ENCODE measurements at places on chromosomes 11 and 22.

- no peak for DNase-seq
Measured at GRCh38 chr11:40140560-40140959, 1318.9 kb downstream of the LRRC4C start.

DNA sequence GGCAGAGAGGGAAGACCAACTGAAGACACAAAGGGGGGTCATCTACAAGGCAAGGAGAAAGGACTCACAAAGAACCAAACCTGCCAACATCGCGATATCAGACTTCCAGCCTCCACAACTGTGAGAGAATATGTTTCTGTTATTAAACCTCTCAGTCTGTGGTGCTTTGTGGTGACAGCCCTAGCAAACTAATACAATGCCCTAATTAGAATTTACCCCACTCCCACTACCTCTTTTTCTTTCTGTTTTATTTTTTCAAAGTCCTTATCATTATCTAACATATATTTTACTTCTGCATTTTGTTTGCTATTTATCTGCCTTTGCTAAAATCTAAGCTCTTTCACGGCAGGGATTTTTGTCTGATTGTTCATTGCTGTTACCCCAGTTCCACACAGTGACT, 2.5 kb upstream of the OR52D1 start:
- no peak for DNase-seq

- DNase-seq = no peak
Measured at GRCh38 chr22:38866024-38866398, 6.0 kb downstream of the CBX6 start.

DNA sequence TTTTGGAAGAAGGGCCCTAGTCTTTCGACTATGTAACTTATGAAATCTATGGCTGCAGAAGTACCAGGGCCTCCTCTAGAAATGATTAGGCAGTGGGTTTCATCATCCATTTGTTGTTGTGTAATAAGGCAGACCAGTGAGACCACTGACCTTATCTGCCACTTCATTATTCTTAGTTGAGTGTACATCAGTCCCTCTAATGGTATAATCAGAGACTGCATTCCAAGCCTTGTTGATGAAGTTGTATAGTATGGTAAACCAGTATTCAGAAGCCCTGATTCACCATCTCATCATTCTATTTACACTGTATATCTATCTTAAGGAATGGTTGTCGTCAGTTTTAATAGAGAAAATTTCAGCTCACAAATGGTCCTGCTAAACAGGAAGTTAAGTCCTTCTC, 32.2 kb upstream of the GRIA4 start:
- DNase-seq = no peak

DNA sequence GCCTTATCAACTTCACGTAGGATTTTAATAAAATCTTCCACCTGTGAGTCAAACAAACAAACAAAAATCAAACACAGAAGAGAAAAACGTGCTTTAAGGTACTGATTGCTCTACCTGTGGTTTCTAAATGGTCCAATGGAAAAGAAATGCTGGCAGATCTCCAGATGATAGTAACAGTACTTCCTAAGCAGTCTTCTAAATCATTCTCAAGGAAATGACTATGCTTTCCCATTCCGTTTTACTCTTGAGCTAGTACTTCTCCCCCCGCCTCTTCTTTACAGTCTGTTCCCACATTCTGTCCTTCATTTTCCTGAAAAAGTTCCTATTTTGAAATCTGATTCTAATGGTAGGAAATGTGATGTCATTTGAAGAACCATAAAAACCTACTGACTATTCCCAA, 25.4 kb downstream of the SAAL1 start:
- no peak for DNase-seq

GRCh38 chr22:44394246-44395117, 81.7 kb upstream of the SHISAL1 start:
- no peak for DNase-seq

DNA sequence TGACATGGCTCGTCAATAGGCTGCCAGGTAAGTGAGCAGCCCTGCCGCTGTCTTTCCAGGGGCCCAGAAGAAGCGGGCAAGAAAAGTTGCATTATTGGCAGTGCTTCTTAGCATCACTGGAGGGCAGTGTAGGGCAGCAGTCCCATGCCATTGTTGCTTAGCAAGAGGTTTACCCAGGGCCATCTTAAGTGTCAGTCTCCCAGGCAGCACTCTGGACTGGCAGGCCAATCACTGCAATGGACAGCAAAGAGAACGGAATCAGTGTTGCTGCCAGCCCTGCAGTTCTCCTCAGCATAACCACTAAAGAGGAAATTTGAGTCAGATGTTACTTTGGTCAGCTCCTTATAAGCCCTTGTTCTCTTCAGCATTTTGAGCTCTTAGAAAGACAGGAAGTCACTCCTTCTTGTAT, 13.4 kb upstream of the GRK2 start:
- no peak for DNase-seq

DNA sequence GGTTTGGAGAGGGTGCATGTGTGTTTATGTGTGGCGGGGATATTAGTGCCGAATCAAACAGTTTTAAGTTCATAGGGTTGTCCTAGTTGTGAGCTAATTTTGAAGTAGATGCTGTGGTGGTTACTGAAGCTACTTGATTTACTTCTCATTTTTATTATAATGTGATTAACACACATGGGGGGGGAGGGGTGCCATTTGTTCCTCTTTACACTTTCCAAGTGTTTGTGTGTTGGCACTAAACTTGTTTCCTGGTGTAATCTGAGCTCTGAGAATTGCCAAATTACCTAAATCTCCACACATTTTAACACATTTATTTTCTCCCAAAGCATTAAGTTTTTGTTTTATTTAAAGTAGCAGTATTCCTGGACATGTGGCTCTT, 60.1 kb downstream of the ZNRF3 start:
- no peak for DNase-seq

- DNase-seq = no peak
Measured at GRCh38 chr11:70158201-70158600, 44.9 kb upstream of the FADD start.

GRCh38 chr11:34929794-34930763, 13.7 kb downstream of the PDHX start:
- no peak for DNase-seq

GRCh38 chr11:439315-440064, 2.3 kb downstream of the ANO9 start:
- DNase-seq = no peak

GRCh38 chr11:119680541-119681360, 48.2 kb downstream of the NECTIN1 start:
- DNase-seq = no peak

DNA sequence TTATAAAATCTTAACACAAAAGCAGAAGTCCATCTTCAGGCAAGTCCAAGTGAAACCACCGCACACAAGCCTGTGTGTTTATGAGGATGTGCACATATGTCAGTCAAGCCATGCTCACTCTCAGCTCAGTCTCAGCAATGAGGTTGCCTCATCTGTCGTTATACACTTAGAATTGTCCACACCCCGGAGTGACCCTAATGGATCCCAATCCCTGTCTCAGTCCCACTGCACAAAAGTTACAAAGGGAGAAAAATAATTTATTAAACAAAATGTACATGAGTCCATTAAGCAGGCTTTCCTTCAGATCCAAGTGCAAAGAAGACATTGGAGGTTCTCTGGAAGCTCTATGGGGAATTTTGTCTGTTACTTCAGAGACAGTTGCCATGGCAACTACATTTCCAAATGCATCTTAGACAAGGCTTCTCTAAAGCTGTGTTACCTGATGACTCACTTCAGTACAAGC, 24.4 kb downstream of the OR8B12 start:
- DNase-seq = no peak

DNA sequence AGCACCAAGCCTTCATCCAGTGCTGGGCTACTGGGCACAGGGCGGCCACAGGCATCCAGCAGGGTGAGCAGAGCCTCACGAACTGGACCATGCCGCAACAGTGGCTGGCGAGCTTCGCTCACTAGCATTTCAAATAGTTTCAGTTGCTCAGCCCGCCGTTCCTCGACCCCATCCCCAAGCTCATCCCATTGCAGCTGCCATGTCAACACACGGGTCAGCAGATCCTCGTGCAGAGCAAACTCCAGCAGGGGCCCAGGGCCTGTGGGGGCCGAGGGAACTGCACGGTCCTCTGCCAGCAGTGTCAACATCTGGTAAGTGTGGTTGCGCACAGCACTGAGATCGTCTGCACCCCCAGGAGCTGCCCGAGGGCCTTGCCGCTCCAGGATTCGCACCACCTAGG, 10.6 kb downstream of the FHIP1B start:
- DNase-seq = no peak

GRCh38 chr11:74570266-74571061, 21.9 kb upstream of the POLD3 start:
- peak; percentile 67 for DNase-seq

DNA sequence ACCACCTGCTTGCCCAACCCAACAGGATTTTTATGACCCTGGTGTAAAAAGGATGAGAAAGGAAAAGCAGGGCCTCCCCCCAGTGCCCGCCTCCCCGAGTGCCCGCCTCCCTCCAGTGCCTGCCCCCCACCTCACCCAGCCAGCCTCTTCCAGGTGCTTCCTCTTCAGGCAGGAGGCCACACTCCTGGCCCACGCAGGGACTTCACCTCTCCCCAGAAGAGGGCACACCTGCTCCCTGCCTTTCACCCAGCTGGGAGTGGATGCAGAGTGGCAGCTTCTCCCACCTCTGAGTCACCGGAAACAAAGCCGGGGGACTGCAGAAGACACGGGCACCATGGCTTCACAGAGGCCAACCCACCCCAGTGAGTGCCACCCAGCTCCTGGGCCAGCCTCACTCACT, 16.1 kb downstream of the CPT1A start:
- DNase-seq = no peak

DNA sequence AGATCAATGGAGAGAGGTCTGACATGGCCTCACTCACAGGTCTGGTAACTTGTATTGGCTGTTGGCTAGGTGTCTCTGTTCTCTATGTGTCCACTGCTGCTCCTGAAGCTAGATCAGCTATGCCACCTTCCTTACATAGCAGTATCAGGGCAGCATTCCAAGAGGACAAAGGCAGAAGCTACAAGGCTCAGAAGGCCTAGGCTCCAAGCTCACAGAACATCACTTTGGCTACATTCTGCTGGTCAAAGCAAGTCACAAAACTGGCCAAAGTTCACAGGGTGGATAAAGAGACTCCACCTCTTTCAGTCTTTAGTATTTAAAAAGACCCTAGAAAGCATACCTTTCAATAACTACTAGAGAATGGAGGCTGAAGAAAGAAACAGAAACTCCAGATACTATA, 4.1 kb downstream of the SLC5A12 start:
- no peak for DNase-seq

DNA sequence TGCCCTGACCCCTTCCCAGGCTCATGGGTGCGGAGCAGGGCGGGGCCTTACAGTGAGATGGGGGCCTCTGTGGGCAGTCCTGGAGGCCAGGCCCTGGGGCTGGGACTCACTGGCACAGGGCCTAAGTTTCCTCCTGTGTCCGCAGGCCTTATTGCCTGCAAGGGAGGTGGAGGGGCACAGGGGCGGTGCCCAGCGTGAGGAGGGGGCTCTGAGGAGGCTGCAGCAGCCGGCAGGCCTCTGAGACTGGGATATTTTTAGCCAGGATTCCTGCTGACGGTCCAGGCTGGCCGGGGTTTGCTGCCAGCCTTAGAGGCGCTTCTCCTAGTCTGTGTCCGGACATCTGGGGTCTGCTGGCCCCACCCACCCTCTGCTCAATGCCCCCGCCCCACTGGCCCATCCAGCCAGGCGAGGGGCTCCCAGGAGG, 5.7 kb upstream of the RTN4R start:
- no peak for DNase-seq

GRCh38 chr11:19281041-19281440, 40.3 kb upstream of the E2F8 start:
- peak; percentile 31 for DNase-seq

GRCh38 chr11:132941024-132941646, 591.2 kb downstream of the OPCML start:
- DNase-seq = peak; percentile 34

DNA sequence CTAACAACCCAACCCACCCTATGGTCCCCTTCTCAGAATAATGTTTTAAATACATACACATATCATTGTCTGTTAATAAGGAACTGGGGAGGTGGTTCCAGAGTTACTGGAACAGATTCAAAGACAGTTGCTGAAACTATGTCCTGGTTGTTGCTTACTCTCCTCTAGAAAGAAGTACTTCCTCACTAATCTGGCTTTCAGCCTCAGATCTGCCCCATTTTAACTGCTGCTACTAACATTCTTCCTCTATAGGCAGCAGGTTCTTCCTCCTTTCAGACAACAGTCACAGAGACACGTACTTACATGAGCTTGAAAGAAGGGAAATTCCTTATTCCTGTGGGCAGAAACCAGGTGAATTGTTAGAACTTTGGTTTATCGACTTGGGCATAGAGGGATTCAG, 8.1 kb upstream of the NEU3 start:
- DNase-seq = no peak

GRCh38 chr11:113141010-113141409, 173.4 kb upstream of the TTC12 start:
- no peak for DNase-seq

- DNase-seq = no peak
Measured at GRCh38 chr11:48058064-48058463, 77.7 kb downstream of the PTPRJ start.

DNA sequence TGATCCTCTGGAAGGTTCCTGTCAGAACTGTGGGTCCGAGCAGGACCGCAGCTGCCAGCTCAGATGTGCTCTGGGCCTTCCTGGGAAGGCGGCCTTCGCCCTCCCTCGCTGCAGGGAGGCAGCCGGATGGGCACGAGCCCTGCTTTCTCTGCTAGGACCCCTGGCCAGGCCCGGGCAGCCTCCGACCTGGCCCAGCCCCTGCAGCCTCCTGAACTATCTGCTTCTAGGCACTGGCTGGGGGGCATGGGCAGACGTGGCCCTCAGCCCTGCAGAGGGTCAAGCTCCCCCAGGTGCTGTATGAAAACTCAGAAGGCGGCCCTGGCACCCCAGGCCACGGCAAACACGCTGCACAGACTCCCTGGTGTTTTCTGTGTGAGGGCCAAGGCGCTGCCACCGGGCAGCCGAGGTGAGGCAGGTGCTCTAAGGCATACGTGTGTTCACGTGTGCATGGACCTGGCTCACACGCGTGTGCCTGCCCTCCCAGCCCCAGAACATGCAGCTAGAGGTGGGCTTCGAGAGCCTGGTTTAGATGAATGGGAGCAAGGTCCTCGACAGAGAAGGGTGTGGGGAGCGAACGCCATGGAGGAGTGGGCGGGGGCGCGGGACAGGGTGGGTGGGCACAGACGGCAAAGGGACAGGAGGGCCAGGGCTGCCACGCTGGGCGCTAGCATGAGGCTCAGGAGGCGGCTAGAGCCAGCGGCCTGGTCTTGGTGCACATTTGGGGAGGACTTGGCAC, 4.3 kb downstream of the LRFN4 start:
- no peak for DNase-seq

DNA sequence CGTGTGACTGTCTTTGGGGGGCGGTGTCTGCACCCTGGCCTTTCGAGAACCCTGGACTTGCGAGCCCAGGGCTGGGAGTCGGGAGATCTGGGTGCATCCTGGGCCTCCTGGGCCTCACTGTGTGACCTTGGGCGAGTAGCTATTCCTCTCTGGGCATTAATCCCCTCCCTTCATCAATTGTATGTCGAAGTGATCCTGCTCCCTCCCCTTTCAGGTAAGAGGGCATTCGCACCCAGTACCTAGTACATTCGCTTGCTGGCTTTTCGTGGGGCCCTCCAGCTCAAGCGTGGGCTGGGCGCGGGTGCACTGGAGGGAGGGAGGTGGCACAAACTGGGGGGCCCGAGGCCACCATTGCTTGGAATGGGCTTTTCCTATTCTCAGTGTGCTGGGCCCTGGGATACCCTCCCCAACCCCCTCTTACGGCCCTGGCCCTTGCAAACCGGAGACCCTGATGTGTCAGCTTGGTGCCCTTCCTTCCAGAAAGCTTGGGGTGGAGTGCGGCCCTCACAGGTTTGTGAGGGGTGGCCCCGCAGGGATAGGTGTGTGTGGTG, 530 bp downstream of the USP35 start:
- no peak for DNase-seq
